Heart left ventricle (tissue), 16 donors: ENCODE measurements at places on chromosomes 3 and 15. TPM values are rescaled to one million over a fixed set of nuclear protein-coding genes. Genes with fewer than 3 reads are reported as not detected.

Gene GOLGA8K
- not detected for total RNA-seq

Gene CEMIP
- total RNA-seq: 0.49 TPM

Gene SEMA3G
- 13.4 TPM for total RNA-seq

Gene CYP1A1
- total RNA-seq: 0.74 TPM

Gene KLHL40
- 0.29 TPM for total RNA-seq

DNA sequence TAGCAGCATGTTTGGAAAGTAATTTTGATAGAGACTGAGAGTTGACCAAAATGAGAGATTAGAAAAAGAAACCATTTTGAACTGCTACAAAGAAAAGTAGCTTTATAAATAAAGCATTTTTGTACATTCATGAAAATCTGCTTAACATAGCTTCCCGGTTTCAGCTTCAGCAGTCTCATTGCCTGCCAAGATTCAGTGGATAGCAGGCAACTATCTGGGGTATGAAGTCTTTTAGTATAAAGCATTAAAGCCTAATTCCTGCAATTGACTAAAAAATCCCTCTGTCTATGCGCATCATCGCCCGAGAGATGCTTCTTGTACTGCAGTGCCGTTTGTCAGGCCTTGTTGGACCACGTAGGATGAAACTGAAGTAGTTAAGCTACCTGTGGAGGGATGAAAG is 588.4 kb downstream of the NAALADL2 start:
- no peak overlapping the region for H3K27ac ChIP-seq
- H3K36me3 ChIP-seq: no peaks in the 10 kb centered on the region
- H3K27me3 ChIP-seq: no peaks in the 10 kb centered on the region

Gene PLXNB1
- total RNA-seq: 53.6 TPM

DNA sequence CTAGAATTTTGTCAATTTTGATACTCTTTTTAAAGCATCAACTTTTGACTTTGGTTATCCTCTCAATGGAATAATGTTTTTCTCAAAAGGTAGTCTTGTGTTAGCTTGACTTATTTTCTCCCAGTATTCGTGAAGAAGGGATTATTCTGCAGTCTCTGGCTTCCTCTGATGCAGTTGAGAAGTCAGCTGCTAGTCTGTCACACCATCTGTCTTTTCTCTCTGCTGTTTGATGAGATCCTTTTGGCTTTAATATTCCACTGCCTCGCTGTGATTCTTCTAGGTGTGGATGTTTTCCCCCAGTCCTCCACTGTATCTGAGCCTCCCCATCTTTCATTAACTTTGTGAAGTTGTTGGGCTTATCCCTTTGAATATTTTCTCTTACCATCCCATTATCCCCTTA is 141.0 kb downstream of the WDR72 start:
- H3K27me3 ChIP-seq: no peaks in the 10 kb centered on the region
- H3K4me3 ChIP-seq: no peak overlapping the region
- H3K27ac ChIP-seq: no peak overlapping the region
- no peaks in the 10 kb centered on the region for H3K36me3 ChIP-seq
- no peaks in the 10 kb centered on the region for H3K4me1 ChIP-seq

DNA sequence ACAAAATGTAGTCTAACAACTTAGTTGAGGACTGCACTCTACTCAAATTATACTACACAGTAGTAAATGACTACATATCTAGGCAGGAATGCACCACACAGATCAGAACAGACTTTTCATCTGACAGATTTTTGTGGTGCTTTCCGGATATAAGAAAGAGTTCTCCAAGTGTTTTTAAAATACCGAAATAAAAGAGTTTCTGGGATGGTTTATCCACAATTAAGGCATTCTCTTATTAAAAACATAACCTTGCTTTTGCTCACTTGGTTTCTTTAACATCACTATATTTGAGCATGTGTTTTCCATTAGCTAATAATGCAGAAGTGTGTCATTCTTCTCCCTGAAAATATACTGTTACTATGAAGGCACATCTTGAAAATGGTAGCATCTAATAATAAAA is 132.9 kb downstream of the MAGI1 start:
- H3K27ac ChIP-seq: no peak overlapping the region
- no peak for DNase-seq
- H3K4me1 ChIP-seq: peaks cover 15% of the 10 kb centered on the region
- H3K36me3 ChIP-seq: no peaks in the 10 kb centered on the region
- no peak overlapping the region for H3K4me3 ChIP-seq

GRCh38 chr3:187082758-187083375 is 56.4 kb downstream of the RPL39L start:
- DNase-seq: no peak
- peak overlapping the region; percentile 37 for H3K27ac ChIP-seq
- H3K27me3 ChIP-seq: no peaks in the 10 kb centered on the region
- H3K4me1 ChIP-seq: peaks cover 15% of the 10 kb centered on the region
- H3K4me3 ChIP-seq: no peak overlapping the region

- DNase-seq: no peak
- no peaks in the 10 kb centered on the region for H3K36me3 ChIP-seq
- H3K27ac ChIP-seq: no peak overlapping the region
- H3K27me3 ChIP-seq: no peaks in the 10 kb centered on the region
Measured at GRCh38 chr3:32352563-32352962, 39.1 kb upstream of the CMTM7 start.

Gene SPTSSB
- total RNA-seq: 0.09 TPM

- DNase-seq: no peak
- H3K27me3 ChIP-seq: no peaks in the 10 kb centered on the region
- H3K36me3 ChIP-seq: no peaks in the 10 kb centered on the region
- H3K27ac ChIP-seq: no peak overlapping the region
- no peak overlapping the region for H3K4me3 ChIP-seq
Measured at GRCh38 chr3:189288348-189289235, 116.8 kb downstream of the TPRG1 start.

DNA sequence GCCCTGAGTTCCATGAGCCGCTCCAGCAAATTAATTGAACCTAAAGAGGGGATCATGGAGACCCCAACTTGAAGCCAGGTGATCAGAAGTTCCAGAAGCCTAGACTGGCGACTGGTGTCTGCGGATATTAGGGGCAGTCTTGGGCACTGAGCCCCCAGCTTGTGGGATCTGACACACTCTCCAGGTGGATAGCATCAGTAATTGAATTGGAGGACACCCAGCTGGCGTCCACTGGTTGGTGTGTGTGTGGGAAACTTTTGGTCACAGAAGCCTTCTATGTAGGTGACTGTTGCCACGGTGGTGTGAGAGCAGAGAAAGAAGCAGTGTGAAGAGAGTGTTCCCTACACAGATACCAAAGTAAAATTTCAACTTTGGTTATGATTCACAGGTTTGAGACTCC is 106.0 kb upstream of the ADPGK start:
- no peaks in the 10 kb centered on the region for H3K36me3 ChIP-seq
- no peak for DNase-seq
- no peaks in the 10 kb centered on the region for H3K27me3 ChIP-seq
- H3K27ac ChIP-seq: no peak overlapping the region
- no peaks in the 10 kb centered on the region for H3K4me1 ChIP-seq

DNA sequence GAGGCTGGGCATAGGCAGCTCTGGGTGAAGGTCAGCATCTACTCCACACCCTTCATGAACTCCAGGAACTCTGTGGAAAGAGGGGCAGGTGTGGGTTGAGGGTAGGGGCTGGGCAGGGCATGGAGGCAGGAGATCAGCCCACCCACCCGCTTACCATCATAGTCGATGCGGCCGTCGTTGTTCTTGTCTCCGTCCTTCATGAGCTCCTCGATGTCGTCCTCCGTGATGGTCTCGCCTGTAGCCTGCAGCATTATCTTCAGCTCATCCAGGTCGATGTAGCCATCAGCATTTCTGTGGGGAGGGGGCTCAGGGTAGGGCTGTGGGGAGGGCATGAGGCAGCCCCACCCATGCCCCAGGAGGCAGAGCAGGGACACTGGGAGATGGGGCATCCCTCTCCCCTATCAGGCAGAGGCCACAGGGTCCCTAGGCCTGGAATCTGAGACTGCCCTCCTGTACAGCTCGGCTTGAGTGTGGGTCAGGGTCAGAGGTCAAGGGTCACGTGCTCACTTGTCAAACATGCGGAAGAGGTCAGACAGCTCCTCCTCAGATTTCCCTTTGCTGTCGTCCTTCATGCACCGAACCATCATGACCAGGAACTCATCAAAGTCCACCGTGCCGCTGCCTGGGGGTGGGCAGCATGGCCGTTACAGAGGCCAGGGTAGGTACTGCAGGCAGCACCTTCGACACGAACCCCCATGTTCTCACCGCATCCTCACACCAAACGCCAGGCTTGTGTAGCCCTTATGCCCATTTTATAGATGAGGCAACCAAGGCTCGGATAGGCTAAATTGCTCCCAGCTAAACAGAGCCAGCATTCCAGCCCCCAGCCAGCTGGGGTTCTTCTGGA is 2.4 kb downstream of the TNNC1 start:
- DNase-seq: peak; percentile 36
- H3K36me3 ChIP-seq: no peaks in the 10 kb centered on the region
- peaks cover 14% of the 10 kb centered on the region for H3K4me1 ChIP-seq
- peak overlapping the region; percentile 99 for H3K27ac ChIP-seq
- H3K4me3 ChIP-seq: peak overlapping the region; percentile 31
- H3K27me3 ChIP-seq: no peaks in the 10 kb centered on the region

DNA sequence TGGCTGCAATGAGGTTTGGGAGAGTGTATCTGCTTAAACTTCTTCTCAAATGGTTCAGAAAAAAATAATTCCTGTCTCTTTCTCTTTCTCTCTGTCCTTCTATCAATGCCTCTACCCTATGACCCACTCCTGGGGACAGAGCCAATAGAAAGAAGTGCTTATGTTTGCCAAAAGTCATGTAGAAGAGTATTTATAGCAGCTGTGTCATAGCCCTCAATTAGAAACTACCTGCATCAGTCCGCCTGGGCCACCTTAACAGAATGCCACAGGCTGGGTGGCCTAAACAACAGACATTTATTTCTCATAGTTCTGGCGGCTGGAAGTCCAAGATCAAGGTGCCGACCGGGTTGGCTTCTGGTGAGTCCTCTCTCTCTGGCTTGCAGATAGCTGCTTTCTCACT is 92.5 kb downstream of the HMG20A start:
- no peaks in the 10 kb centered on the region for H3K27me3 ChIP-seq
- peak overlapping the region; percentile 79 for H3K27ac ChIP-seq
- DNase-seq: peak; percentile 49
- no peak overlapping the region for H3K4me3 ChIP-seq

Gene TGM5
- total RNA-seq: not detected
